ENCODE measurements at places on chromosomes 6 and 20. TPM values are rescaled to one million over a fixed set of nuclear protein-coding genes. Genes with fewer than 3 reads are reported as not detected.

DNA sequence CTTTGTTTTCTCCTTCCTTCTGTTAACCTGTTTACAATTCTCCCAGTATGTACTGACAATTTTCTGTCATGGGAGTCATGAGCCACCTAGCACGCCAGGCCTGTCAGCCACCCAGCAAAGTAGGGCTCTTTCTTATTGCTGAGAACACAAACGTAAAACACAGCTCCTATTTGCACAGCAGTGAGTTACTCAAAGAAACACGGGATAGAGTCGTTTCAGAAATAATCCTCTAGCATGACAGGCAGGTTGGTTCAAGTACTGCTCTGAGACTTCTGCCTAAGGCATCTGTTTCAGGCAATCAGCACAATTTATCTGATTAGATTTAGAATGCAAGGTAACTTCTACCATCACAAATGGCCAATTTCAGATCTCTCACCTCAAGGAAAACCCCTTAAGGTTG is 88.8 kb downstream of the CD24 start:
- DNase-seq: no peak

The PPIL1 gene
- 40.8 TPM for total RNA-seq

The KCNB1 gene
- total RNA-seq: 5.7 TPM

GRCh38 chr6:150713931-150714330 is 114.2 kb downstream of the PLEKHG1 start:
- no peak for DNase-seq

The PLN gene
- 0.82 TPM for total RNA-seq

The C6orf132 gene
- under 0.01 TPM for total RNA-seq

- no peak for DNase-seq
These were observed 242.9 kb downstream of the TBX18 start for GRCh38 chr6:84521511-84521910.

The ANGPT4 gene
- total RNA-seq: not detected
